ENCODE measurements at places on chromosomes 4 and X.
A peak's percentile ranks its signal among the peaks of the same experiment; 100 is the strongest.

DNA sequence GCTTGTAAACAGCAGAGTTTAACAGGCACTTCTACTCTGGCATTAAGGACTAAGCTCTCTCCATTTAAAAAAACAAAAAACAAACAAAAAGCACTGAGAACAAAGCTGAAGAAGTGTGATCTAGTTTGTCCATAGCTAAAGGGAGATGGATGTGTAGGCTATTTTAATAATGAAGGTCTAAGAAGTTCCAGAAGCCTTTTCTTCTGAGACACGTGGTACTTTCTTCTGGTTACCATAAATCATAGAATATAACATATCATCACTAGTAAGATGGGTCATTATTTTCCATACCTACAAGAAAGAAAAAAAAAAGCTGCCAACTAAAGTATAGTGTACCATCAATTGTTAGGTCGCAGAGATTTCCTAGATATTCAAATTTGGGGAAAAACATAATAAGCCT, 722 bp upstream of the NBDY start:
- peak; percentile 29 for DNase-seq

DNA sequence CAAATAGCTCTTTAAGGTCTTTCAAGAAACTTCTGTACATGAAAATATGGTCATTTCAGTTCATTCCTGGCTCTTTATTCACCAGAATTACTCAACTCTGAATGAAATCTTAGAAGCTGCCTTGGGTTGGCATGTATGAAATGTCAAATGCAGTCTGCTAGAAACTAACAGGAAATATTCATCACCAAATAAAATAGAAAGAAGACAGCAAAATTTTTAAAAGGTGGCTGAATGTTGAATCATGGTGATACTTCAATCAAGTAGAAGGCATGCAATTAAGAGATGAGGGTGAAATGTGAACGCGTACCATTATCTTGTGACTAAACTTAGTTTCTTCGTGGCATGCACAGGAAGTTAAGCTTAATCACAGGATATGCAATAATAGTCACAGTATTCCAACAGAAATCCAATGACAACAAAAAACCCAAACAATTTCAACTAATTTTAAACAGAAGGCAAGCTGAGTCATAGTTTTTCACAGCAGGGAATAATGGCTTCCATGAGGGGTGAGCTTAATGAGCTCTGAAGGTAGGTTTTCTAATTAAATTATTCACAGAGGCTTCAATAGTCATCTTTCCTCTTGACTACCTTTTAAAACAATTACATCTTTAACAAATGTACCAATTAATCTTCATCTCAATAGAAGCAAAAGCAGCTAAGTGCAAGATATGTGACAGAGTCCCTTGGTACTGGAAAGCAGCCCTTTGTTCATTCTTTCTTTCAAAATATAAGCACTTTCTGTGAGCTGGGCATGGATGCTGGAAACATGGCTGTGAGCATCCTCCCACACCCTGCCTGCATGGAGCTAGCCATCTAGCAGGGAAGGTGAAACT, 44.5 kb downstream of the SCFD2 start:
- peak; percentile 98 for DNase-seq

- DNase-seq, result peak; percentile 26
Observed at GRCh38 chr4:185344743-185345538, 50.8 kb downstream of the LRP2BP start.

GRCh38 chr4:3447431-3448395, 5.9 kb downstream of the HGFAC start:
- DNase-seq, result no peak

DNA sequence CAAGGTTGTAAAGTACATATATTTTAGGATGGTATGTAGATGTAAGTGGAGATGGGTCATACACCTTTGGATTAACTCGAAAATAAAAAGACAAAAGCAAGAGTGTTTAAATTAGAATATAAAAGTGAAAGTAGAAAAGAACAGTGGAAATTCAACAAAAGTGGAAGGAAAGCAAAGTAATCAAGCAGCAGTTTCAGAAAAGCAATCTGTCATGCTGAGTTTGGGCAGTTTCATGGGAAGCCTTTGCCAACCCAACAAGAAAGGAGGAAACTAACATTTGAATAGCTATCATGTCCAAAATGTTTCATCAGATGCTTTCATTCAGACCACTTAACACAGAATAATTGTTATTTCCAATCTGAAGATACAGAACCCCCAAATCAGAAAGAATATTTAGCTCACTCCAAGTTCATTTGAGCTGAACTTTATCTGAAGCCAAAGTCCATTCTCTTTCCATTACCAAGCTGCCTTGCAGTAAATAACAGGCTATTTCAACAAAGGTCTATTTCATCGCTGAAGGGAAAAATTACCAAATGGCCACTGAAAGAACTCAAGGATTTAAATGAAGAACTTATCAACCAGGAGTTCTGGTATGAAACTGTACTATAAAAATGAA, 1.8 kb upstream of the EXOSC9 start:
- no peak for DNase-seq

DNA sequence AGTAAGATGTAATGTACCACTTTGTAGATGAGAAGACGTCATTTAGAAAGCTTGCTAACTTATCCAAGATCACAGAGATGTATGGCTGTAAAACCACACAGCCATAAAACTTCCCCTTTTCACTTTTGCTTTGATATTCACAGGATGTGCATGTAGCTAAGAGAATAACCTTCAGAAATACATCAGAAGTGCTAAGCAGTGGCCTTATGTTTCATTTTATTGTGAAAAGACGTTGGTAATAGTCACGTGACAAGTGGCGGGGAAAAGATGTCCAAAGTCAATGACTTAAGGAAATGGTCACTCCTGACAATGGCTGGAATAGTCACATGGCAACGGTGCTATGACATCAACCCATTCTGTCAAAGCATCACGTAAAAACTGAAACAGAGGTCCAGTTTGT, 12.9 kb upstream of the WDR17 start:
- DNase-seq, result no peak

GRCh38 chrX:2374086-2374485, 126.7 kb downstream of the DHRSX start:
- peak; percentile 86 for DNase-seq

- DNase-seq, result no peak
Observed at GRCh38 chrX:150372280-150372679, 9.2 kb downstream of the MAMLD1 start.

DNA sequence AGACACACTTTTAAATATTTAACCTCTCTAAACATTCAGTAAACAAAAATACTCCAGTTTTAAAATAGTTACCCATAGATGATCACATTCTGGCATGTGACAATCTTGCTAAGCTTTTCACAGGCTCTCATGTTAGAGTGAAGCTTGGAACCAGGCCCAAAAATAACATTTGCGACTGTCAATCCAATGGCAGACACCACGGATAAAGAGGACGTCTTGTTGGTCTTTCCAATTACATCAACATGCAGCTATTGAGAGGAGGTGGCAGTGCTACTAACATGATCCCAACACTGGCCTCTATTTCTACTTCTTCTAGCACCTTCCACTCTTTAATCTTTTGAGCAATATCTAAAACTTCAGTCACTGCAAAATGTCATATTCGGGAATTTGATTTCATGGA, 970.8 kb upstream of the TENM3 start:
- DNase-seq, result no peak

- no peak for DNase-seq
Observed at GRCh38 chr4:10587697-10588096, 96.9 kb downstream of the CLNK start.

DNA sequence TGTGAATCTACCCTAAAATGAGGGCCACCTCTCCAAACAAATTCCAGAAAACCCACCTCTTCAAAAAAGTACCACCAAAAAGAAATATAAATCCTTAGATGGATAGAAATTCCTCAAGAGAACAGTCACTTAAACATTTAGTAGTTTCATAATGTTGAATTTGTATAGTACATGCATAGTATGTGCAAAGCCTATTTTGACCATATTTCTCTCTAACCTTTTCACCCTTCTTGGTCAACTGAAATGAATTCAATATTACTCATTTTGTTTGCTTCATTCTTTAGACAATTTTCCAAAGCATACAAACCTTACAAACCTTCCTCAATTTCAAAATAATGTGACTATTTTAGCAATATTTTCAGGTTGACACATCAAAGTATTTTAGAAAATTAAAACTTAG, 4.1 kb downstream of the RHOXF1 start:
- no peak for DNase-seq

DNA sequence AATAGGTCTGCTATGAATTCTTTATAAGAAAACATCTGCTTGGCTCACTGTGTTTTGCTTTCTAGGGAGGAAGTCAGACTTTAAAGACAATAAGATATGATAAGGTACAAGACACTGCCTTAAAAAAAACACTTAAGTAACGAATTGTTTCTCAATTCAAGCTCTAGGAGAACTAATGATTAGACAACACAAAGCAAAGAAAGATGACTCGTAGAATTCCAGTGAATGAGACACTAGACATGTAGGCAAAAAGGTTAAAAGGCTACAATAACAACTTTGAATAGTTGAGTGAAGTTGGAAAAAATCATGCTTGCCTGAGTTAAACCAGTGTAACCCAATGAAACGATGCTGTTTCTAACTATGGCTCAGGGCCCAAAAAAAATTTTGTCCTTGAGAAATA, 344.4 kb upstream of the ACTRT1 start:
- DNase-seq, result no peak

DNA sequence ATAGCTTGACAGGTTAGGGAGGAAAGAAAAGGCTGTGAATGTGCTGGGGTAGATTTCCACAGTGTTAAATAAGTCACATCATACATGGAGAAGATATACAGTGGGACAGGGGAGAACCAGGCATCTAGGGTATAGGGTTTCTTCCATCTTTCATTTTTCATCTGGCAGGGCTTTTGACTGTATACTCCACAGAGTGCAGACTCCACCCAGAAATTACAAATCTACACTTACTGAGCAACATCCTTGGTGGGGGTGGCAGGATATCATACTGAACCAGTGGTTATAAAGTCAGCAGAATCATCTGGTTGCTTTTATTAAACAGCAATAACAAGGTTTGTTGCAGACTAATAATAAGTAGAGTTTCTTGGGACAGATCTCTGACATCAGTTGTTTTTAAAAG, 154.2 kb downstream of the NPNT start:
- DNase-seq, result no peak

GRCh38 chr4:175418516-175418915, 393.5 kb downstream of the GPM6A start:
- DNase-seq, result no peak

GRCh38 chr4:184420402-184420801, 53.9 kb downstream of the IRF2 start:
- no peak for DNase-seq

DNA sequence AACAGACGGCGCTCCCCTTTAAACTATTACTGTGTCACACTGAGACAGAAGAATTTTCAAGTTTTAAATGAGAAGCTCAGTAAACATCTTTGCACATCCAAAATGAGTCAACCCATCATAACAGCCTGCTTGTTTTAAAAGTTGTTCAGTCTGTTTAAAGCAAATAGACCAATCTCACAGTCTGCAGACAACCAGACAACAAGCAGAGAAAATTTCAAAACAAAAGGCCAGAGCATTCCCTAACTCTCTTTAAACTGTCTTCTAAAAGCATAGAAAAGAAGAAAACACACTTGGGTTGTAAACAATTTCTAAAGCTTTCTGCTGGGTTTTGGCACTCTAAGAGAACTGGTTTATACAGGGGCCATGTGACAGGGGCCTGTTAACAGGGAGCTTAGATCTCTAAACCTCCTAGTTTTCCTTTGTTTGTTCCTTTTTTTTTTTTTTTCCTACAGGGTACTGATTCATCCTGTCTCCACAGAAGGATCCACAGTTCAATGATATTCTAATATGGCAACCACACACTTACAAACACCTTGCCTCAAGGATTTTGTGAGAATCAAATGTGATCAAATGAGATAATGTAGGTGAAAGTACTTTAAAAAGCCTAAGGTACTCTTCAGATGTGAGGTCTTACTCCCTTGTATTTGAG, 100.8 kb upstream of the MAML3 start:
- no peak for DNase-seq

DNA sequence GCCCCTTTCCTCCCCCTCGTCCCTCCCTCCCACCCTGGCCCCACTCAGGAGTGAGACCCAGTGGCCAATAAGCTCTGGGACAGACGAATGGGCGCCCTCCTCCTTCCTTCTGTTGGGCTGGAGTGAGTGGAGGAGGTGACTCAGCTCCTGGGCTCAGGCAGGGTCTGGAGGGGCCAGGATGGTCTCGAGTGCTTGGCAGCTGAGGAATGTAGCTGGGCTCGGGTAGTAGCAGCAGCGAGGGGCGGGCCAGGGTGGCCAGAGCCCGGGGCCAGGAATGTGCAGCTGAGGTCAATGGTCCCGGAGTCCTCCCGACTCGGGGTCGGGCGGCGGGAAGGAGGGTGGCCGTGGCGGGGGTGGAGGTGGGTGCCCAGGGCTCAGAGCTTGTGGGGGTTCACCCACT, 15.0 kb downstream of the G6PD start:
- peak; percentile 86 for DNase-seq

DNA sequence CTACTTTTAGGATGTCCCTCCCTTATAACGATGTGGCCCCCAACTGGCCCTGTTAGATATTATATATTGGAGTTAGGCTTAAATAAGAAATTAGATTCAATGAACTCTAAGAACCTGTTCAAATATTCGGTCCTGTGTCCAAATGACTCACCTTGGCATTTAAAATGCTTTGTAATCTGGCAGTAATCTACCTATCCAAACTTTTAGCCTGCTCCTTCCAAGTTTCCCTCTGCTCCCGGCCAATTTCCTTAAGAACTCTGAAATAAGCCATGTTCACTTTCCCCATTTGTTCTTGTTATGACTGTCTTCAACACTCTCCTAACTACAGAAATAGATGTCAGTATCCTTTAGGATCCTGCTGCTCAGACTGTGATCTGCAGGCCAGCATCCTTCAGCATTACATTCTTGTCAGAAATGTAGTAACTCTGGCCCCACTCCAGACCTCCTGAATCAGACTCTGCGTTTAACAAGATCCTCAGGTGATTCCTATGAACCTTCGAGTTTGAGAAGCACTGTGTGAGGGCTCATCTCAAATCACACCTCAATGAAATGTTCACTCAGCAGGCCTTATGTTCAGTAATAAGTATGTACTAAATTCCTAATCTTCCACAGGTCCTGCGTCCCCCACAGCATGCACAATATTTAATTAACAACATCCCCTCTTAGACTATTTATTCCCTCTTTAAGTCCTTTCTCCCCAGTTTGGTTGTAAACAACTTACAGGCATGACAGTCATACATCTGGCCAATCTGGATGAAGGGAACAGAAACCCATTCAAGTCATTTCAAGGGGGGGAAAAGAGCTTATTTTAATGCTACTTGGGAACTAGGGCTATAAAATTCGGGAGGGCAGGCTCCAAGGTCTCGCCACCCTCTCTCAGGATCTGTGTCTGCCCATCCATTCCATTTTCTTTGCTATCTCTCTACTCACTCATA, 3.0 kb downstream of the ATP8A1 start:
- DNase-seq, result no peak

DNA sequence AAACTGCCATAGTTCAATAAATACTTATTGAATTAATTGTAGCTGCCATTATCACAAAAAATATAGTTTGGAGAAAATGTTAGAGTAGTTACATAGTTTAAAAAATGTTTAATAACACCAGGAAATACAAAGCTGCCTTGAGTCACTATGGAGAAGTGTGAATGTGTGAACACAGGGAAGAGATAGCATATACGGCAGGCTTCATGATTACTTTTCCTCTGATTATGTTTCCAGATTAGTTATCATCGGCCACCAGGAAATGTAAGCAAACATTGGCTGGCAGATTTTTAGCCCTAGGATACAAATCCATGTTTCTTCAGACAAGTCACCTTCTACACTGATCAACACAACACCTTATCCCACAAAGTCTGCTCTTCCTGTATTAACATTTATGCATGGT, 4.4 kb downstream of the PRDM5 start:
- DNase-seq, result no peak

- peak; percentile 24 for DNase-seq
Observed at GRCh38 chr4:85824166-85824945, 349.4 kb downstream of the ARHGAP24 start.
